ENCODE measurements at places on chromosomes 12 and 14.

DNA sequence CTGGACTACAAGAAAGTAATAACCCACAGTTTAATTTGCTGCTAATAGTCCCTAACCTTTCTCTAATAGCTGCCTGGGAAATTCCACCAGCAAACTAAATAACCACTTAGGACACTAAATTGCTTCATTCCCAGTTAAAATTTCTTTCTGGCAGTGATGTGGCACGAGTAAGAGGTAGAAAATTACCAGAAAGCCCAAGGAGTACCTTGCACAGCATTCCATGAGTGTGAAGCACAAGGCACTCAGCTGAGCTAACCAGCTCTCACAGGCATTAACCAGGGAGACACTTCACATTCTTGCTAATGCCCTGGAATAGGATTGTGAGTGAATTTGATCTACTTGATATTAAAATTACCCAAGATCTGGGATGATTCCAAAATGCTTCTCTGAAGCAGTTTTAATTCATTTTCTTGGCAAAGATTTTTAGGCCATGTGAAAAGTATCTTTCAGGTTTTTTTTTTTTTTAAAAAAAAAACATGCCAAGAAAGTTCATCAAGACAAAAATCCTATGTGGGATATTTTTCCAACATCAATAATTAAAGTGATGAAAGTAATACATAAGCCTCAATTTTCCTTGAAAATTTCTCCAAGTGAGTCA is 29.5 kb downstream of the TSPAN8 start:
- DNase-seq = no peak

DNA sequence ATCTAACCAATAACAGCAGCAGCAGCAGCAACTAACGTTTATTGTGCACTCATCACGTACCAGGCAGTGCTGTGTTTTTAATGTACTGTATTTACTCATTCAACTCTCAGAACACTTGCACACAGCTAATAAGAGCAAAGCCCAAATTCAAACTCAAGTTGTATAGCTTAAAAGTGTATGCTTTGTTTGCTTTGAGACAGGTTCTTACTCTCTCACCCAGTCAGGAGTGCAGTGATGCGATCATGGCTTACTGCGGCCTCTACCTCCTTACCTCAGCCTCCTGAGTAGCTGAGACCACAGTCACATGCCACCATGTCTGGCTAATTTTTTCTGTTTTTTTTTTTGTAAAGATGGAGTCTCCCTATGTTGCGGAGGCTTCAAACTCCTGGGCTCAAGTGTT is 105.4 kb downstream of the PAPLN start:
- DNase-seq = no peak

- no peak for DNase-seq
Measured at GRCh38 chr12:44500423-44500822, 375.7 kb downstream of the NELL2 start.

GRCh38 chr12:46134205-46134811 is 134.5 kb downstream of the SLC38A1 start:
- DNase-seq = no peak

DNA sequence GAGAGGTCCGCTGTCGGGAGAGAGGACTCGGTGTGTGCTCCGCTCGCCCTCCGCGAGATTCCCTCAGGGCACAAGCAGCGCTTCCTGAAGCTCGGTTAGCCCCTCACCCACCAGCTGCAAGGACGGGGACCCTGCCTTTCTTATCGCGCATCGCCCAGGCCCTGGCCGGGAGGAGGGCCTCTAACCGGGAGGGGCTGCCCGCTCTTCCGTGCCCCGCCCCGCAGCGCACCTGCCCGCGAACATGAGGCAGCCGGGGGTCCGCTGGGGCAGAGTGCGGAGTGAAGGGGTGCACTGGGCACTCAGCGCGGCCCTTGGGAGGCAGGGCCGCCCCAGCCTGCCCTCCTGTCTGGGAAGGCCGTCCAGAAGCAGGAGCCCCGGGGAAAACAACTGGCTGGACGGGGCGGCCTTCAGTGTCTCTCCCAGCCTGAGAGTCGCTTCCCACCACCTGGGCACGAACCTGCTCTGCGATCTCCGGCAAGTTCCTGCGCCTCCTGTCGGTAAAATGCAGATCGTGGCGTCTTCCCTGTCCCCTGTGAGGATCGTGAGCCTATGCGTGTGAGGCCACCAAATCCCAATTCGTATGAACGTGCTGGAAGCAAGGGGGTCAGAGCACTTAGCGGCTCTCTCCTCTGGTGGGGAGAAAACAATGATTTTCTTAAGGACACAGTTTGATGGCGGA is 28.0 kb upstream of the ADIPOR2 start:
- no peak for DNase-seq

- no peak for DNase-seq
Measured at GRCh38 chr12:13772264-13772663, 209.1 kb downstream of the GRIN2B start.

GRCh38 chr12:127340381-127340780 is 926.6 kb upstream of the TMEM132C start:
- no peak for DNase-seq

DNA sequence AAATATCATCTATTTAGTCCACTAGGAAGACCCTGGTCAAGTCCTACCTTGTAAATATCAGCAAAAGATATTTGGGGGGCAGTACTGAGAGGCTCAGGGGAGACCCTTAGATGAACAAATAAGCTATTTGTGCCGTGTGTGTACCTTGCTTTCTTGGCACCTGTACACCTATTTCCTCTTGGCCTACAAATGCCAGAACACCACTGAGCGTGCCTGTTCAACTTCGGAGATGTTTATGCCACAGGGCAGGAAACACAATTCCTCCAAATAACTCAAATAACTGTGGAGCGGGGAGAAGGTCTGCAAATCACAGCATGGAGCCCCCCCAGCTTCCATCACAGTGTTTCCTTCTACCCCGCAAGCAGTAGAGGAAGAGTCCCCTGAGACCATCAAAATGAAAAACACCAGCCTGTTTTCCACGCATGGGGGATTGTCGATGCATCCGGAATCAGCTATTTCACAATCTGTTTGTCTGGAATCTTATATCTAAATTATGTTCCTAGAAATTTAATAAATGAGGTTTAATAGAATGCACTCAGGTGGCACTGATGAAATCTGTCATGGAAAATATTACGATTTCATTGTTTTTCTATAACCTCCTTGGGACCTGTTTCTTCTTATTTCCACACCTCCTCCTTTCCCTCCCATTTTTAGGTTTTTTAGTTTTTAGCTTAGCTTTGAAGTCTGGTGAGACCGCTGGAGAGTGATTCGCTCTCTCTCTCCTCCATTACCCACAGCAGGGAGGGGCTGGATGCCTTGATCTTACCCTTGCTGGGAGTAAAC is 254.0 kb upstream of the SRRM4 start:
- DNase-seq = no peak

DNA sequence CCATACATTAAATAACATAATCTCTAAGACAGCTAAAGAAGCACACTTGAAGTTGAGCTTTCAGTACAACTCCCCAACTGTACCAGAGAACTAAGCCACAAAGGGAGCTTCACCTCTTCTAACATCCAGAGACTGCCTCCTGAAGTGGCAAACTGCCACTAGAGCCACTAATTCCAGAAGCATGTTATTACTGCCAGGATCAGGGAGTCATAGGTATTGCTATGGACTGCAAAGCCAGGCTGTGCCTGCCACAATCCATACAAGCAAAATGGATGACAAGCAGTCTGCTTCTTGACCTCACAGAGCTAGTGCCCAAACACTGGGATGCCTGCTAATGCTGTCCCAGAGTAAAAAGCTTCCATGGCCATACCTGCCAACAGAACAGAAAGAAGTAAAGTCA is 160.1 kb downstream of the STXBP6 start:
- no peak for DNase-seq

Measured in type B pancreatic cell (in vitro differentiated cells).